ENCODE measurements at places on chromosomes 16 and 17.
A peak's percentile ranks its signal among the peaks of the same experiment; 100 is the strongest.

DNA sequence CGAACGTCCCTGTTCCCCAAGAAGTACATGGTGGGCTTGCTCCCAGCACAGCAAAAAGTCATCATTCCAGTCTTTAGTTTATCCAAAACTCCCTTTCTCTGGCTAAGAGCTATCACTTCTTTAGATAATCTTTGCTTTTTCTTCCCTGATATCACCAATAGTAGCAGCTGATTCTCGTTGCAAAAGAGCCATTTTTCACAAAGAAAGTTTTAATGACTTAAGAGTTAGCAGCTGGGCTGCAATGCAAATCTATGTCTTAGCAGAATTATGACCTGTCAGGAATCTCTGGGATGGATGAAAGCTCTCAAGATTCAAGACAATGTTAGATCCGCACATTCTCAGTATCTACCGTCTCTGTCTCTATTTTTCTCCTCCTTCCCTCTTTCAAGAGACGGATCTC is 53.8 kb downstream of the NXN start:
- DNase-seq: no peak

DNA sequence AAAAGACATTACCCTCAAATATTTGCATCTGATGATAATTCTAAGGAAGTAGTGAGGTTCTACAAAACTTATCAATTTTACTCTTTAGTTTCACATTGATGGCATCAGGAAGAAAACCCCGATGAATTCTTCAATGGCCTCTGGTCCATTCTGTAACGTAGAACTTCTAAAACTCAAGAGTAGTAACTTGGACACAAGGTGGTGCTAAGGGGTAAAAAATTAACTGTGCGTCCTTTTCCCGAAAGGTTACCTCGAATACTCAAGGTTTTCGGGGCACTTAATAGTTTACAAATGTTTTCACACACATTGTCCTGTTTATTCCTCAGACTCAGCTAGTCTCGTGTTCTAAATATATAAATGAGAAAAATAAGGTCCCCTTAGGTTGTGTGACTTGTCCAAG is 517.3 kb upstream of the ZFHX3 start:
- no peak for DNase-seq

DNA sequence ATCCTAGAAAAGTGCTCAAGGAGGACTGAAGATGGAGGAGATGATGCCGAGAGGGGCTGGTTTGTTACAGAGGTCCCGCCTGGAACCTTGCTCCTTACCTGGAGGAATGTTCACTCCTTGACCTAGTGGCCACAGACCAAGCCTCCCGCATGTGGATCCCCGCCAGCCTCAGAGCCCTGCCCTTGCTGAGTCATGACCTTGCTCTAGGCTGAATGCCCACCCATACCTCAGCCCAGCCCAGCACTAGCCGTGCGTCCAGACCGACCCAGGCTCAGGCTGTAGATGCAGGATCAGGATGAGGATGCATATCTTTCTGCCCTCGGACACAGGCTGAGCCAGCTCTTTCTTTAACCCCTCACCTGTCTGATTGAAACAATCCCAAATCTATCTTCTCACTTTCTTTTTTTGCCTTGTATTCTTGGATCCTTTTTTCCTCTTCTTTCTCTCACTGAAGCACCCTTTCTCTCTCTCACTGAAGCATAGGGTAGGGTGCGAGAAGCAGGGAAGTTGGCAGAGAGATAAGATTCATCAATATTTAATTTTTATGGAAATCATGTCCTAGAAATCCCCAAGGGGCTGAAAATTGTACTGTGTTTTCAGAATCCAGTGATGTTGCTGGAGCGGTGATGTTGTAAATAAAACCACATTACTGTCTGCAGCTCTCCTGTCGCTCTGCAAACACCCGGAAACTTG is 34.9 kb downstream of the WSCD1 start:
- DNase-seq: no peak

DNA sequence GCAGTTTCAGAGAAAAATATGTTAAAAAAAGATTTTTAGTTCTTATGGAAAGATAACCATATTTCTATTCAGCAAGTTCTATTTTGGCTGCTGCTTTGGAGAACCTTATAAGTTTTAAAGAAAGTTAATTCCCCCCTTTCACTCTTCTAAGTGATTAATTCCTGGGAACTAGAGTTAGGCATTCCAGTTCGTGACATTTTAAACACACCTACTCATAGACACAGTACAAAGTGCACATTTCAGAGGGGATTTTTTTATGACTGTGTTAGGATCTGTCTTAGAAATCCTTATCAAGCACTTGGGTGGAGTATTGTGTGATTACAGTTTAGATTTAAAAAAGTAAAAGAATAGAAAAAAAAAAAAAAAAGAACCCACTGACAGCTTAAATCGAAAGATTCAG is 3.5 kb upstream of the CDH11 start:
- DNase-seq: no peak

DNA sequence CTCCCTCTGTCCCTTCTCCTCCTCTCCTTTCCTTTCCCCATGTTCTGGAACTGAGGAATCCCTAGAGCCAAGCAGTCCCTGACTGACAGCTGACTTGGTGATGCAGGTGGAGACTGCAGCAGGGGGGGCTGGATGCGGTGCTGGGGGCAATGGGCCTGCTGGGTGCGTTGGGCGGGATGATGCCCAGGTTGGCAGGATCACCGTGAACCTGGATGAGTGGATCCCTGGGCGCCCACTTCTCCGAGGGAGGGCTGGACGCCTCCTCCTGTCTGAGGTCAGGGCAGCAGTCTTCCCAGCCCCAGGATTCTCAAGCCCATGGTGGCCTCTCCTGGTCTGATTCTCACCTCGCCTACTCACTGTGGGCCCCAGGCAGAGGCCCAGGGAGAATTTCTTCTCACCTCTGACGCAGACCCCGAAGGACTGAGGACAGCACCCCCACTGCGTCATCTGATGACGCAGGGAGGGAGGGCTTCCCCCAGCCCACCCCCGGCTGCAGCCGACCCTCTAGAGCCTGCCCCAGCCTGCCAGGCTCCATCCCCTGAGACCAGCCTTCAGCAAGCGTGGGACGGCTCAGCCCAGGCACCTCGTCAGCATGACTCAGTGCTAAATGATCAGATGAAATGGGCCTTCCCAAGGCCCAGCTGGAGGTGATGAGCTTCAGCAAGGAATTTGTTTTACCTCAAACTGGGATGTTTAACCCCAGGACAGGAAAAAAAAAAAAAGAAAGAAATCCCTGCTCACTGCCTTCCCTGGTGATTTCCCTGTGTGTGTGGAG is 188.0 kb upstream of the TNRC6C start:
- no peak for DNase-seq

- DNase-seq: no peak
These were observed 117.3 kb upstream of the CACNG5 start for GRCh38 chr17:66717641-66718058.

DNA sequence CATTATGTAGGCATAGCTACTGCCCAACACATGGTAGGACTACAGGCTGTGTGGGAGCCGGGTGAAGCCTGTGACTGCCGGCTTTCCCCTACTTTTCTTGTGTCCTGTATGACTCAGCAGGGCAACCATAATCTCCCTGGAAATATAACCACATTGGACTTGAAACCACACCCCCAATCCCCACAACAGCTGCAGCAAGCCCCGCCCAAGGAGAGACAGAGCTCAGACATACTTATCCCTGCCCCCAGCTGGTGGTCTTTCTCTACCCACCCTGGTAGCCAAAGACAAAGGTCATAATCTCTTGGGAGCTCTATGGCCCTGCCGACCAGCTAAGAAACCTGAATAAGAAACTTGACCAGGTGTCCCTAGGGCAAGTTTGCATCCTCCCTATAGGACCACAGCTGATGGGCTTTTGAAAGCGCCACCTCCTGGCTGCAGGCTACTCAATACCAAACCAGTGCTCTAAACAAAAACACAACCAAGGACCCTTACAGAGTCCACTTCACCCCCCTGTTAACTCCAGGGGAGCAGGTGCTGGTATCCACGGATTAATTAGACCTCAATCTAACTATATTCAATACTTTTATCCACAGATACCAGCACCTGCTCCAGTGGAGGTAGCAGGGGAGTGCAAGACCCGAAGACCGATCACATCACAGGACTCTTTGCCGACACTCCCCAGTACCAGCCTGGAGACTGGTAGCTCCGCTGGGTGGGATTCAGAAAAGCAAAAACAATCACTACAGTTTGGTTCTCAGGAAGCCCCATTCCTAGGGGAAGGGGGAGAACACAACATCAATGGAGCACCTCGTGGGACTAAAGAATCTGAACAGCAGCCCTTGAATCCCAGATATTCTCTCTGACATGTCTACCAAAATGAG is 91.2 kb downstream of the IRX5 start:
- DNase-seq: peak; percentile 15

GRCh38 chr17:64773836-64774761 is 112.0 kb upstream of the SMURF2 start:
- DNase-seq: peak; percentile 68

DNA sequence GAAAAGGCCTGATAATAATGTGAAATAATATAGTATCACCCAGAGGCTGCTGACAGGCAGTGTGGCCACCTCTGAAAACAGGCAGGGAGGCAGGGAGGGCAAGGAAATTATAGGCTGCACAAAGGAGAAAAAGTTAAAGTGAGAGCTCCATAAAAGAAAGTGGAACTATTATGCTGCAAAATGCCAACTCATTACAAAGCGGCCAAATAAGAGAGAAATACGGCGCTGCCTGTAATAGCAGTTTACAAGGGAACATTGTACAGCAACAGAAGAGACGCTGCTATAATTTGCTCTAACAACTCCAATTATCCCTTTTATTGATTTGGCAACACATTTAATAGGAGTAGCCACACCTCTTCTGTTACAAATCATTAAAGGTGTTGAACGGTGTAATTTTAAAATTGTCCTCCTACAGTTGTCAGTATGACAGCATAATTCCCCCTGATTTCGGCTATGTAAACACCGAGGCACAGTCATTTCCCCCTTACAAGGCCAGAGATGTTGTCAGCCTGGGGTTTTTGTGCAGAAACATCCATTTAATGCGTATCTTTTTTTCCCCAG is 120.3 kb downstream of the MRM1 start:
- no peak for DNase-seq

- no peak for DNase-seq
These were observed 42.4 kb upstream of the MTMR4 start for GRCh38 chr17:58556833-58557250.

- DNase-seq: no peak
These were observed 18.3 kb downstream of the RND2 start for GRCh38 chr17:43043307-43043706.

DNA sequence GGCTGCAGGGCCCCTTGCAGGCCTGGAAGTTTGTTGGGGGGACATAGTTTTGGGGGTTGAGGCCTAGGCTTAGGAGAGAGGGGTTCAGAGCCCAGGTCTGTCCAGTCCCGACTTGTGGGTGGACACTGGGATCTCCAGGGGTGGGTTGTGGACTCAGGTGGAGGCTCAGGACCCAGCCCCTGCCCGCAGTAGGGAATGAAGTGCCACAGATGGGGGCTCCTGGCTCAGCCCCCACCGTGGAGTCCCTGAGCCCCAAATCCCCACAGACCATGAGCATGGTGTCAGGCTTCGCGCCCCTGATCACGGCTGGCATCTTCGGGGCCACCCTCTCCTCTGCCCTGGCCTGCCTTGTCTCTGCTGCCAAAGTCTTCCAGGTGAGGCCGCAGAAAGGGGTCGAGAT is 14.3 kb downstream of the SLC12A3 start:
- no peak for DNase-seq

DNA sequence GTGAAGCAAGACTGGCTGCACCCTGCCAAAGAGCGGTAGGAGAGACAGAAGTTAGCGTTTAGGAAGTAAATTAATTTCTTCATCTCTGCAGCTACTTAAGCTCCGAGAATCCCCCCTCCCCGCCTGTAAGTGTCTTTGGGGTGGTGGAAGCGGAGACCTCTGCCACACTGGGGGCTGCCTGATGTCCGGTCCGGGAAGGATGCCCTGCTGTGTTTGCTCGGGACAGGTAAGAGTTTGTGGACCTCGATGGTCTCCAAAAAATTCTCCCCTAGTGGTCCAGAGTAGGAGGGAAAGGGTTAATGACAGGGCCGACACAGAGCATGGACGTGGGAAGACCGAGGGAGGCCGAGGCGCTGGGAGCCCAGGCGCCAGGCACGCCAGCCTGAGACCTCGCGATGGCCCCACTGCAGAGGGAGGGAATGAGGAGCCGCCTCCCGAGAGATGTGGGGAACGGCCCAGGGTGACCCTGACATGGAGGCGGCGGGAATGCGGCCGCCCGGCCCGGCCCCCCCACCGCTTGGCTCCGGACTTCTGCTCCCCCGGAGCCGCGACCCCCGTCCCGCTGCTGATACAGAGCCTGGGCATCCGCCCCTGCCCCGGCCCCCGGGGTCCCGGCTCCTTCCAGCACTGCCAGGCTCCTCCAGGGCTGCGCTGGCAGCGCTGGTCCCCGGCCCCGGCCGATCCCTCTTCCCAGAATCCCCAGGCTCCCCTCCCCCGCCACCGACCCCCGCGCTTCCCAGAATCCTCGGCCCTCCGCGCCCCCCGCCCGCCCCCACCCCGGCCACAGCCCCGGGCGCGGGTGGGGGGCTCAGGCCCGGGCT is 680 bp downstream of the ZNF629 start:
- peak; percentile 57 for DNase-seq

DNA sequence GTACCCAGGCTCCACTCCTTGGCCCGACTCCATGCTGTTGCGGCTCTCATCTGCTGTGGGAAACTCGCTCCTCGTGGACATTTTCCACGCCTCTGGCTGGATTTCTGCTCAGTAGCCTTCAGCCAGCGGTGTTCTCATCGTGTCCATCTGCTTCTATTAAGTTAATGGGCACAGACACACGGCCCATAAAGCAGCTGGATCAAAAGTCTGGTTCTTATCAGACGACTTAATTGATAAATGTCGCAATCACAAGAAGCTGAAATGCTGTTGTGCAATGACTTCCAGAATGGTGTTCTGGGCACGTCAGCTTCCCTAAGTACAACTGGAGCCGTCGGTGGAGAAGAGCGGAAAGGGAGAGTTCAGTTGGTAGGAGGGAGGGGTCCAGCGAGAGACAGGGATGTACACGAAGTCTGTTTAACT is 211.7 kb upstream of the CHMP6 start:
- no peak for DNase-seq

GRCh38 chr16:17457513-17457912 is 13.2 kb downstream of the XYLT1 start:
- no peak for DNase-seq

- peak; percentile 37 for DNase-seq
These were observed 6.0 kb downstream of the HSDL1 start for GRCh38 chr16:84138824-84139627.

DNA sequence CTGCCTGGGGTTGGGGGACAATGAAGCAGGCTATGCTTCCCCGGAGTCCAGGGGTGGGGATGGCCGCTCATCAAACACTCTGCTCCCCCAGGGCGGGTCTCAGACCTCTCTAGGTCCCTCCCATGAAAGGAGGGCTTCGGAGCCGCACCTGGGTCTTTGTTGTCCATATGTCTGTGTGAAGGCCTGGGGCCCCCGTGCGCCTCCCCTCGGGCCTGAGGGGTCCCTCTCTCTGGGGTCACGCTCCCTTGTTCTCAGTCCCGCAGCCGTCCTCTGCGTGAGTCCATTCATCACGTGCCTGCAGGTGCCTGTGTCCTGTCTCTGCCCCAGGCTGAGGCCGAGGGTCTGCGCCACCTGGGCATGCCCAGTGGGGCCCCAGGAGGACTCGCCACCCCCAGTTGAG is 15.6 kb downstream of the BAHCC1 start:
- no peak for DNase-seq

DNA sequence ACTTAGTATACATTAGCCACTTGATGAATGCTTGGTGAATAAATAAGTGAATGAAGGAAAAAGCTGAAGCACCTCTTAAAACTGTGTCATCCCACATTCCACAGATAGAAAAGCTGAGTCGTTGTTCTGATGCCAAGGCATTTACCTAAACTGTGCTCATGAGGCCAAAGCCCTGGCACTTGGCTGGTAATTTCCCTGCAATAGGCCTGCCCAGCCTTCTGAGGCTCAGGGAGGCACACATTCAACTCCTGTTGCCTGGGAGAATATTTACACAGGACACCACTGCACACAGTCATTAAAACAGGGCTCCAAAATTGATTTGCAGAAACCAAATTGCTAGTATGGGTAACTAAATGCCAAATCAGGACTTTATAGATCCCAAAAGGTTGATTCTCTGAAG is 333.0 kb upstream of the C16orf82 start:
- no peak for DNase-seq
